ENCODE measurements at places on chromosomes 5 and 9. TPM values are rescaled to one million over a fixed set of nuclear protein-coding genes. Genes with fewer than 3 reads are reported as not detected.

TMEM171 gene
- total RNA-seq = not detected

KCNV2 gene
- not detected for total RNA-seq

NRARP gene
- total RNA-seq = 1.8 TPM

ASPN gene
- not detected for total RNA-seq

SOX30 gene
- not detected for total RNA-seq

FSD1L gene
- 1.7 TPM for total RNA-seq

TMEM252 gene
- not detected for total RNA-seq

ARL10 gene
- total RNA-seq = 2.3 TPM

CDC20B gene
- not detected for total RNA-seq

SPINK7 gene
- total RNA-seq = not detected

NUTM2G gene
- not detected for total RNA-seq

CDH9 gene
- total RNA-seq = 0.10 TPM

LMAN2 gene
- 115 TPM for total RNA-seq

FCN2 gene
- not detected for total RNA-seq

AQP7 gene
- 0.21 TPM for total RNA-seq

OR1Q1 gene
- total RNA-seq = not detected

FAM78A gene
- total RNA-seq = 32.3 TPM

SLC27A4 gene
- total RNA-seq = 2.1 TPM

BAG1 gene
- 54.4 TPM for total RNA-seq

FTMT gene
- not detected for total RNA-seq

TRMO gene
- total RNA-seq = 61.8 TPM

CCL27 gene
- 0.21 TPM for total RNA-seq

PTPN3 gene
- total RNA-seq = under 0.01 TPM

WNT8A gene
- total RNA-seq = not detected

CCIN gene
- total RNA-seq = 1.0 TPM

DIPK1B gene
- total RNA-seq = 2.7 TPM

PCAT7 gene
- not detected for total RNA-seq

IRGM gene
- total RNA-seq = 2.5 TPM

PTBP3 gene
- total RNA-seq = 89.3 TPM

ADAMTS12 gene
- total RNA-seq = under 0.01 TPM

SPATA31C1 gene
- not detected for total RNA-seq

GNG10 gene
- 41.8 TPM for total RNA-seq

GABRA1 gene
- total RNA-seq = not detected

PHF24 gene
- not detected for total RNA-seq

TRPM3 gene
- not detected for total RNA-seq

TAL2 gene
- not detected for total RNA-seq

TBC1D2 gene
- 8.0 TPM for total RNA-seq

LIFR gene
- 0.31 TPM for total RNA-seq

GRAMD2B gene
- 6.9 TPM for total RNA-seq

C6 gene
- total RNA-seq = not detected

Measured in mononuclear cell (primary cell).